ENCODE measurements at places on chromosomes 5 and 9.

DNA sequence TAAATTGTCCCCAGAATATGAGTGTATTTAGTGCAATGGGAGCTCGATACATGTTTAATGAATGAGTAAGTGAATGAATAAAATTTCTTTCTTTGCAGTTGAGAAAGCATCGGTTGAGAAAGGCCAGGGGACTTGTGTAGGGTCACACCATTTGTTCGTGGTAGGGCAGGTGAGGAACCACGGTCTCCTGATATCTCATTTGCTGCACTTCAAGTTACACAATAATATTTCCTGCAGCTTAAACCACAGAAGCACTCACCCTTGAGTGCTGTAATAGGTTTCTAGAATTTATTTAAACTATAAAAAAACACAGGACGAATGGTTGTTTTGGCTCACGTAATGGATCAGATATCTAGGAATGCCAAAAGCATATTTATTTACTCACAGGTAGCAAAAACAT lies 429.8 kb downstream of the SPATA31D1 start:
- DNase-seq, result no peak

DNA sequence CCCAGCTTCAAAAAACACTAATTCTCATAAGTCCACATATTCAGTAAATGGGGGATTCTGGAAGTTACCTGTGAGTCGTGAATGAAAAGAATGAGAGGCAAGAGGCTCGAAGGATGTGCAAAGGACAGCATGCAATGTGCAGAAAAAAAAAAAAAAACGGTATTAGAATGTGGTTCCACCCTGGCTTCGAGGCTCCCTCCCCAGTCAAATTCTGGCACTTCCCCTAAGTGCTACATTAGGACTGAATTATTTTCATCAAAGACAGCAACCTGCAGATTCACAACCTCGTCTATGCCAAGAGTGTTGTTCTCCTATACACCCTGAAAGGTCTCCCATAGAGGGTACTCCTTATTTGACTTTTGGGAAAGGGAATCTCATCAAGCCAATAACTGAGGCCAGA lies 16.5 kb downstream of the CAPSL start:
- no peak for DNase-seq

- DNase-seq, result no peak
These were observed 49.5 kb upstream of the MCCC2 start for GRCh38 chr5:71537687-71538086.

- DNase-seq, result no peak
These were observed 6.6 kb upstream of the KCNN2 start for GRCh38 chr5:114355086-114355830.

DNA sequence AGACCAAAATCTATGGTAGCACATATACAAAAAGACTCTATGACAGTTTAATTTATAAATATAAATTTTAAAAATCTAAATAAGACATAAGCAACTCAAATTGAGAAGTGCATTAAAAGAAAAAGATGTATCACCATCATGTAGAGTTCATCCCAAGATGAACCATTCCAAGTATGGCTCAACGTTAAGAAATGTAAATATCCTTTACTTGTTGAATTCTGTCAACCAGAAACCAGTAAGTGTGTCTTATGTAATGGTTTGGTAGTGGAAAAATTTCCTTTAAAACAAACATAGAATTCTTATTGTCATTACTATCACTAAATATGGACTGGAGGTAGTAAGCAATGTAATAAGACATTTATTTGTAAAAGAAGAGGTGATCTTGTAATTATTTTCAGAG lies 87.3 kb downstream of the YIPF5 start:
- no peak for DNase-seq

DNA sequence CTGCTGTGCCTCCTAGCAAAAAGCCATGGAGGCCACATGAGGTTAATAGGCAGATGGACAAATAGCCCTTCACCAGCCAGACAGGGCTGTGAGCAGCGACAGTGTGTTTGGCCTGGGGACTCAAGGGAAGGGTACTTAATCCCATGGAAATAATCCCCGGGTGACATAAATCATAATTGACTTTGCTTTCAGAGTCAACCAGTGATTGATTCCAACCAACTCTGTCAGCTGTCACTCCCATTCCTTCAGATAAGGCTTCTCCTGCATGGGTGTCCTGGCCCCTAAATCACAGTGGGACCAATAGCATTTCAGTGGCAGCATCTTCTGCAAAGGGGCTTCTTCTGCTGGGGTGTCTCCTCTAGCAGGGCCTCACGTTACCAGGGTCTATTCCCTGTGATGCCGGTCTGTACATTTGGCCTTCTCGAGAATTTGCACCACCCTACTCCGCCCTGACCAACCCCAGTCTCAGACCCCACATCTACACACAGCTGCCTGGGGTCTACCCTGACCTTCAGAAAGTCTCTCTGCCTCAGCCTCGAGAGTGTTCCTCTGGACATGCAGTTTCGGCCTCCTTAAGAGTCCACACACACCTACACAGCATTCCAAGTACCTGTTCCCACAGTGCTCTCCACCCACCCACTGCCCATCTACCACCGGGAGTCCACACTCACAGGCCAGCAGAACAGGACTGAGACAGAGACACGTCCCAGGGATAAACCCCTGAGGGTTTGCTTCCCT lies 3.7 kb downstream of the CLTB start:
- no peak for DNase-seq

GRCh38 chr5:143040622-143041021 lies 270.4 kb downstream of the ARHGAP26 start:
- DNase-seq, result no peak

DNA sequence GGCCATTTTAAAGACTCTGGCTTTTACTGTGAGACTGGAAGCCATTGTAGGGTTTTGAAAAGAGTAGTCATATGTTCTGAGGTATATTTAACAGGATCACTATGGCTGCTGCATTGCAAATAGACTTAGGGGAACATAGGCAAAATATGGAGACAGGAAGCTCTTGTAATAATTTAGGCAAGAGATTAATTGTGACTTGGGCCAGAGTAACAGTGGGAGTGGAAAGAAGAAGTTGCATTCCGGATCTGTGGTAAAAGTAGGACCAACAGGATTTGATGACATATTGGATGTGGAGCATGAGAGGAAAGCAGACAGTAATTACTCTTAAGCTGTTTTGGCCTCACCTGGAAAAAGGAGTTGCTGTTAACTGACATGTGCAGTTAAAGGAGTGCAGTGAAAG lies 85.6 kb downstream of the SMIM15 start:
- no peak for DNase-seq

DNA sequence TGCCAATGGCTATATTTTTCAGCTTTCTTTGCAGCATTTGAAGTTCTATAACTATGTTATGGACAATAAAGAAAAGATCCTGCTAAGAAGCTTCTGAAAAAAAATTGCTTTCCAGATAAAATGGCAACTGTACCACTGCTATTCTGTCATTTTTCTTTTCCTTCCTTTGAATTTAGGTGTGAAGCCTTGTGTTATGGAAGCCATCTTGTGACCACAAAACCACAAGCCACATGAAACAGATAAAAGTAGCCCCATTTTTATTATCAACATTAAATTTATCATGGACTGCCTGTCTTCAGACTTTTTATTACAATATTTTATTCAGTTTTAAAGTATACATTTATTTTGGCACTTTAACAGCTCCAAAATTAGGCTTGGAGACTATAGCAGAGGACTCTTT lies 289.9 kb upstream of the ACTBL2 start:
- DNase-seq, result no peak

DNA sequence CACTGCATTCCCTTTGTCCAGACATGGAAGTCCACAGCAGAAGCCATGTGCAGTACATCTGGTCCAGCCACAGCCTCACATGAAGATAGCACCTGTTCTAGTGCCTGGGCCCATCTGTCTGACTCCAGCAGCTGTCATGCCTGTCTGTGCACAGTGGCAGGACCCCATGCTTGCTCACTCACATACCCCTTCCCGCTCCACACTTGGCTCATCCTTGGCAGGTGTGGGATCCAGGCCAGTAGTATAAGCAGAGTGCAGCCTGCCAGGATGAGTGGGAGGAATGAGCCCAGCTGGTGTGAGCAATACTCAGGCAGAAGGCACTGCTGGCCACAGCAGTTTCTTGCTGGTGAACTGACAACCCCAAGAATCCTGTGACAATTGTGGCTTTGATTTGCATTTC lies 168.0 kb downstream of the PRDM9 start:
- DNase-seq, result no peak

- DNase-seq, result no peak
These were observed 1.4 kb downstream of the KIF20A start for GRCh38 chr5:138180183-138180782.

DNA sequence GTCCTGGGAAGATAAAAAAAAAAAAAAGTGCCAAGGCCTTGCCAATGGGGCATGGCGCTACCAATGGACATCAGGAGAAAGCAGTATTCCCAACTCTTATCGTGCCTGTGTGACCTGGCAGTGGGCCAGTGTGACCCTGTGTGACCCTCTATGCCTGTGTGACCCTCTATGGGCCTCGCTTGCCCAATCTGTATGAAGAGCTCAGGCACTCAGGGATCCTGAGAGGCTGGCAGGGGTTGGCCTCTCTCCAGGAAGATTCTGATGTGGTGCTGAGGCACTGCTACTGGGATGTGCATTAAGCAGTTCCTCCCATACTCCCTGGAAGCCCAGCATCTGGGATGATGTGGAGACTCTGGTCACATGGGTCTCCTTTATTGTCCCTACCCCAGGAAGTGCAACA lies 179.2 kb downstream of the MACROH2A1 start:
- DNase-seq, result no peak
